ENCODE measurements at places on chromosomes 6 and 20.

GRCh38 chr6:118387921-118388701 is 160.0 kb upstream of the PLN start:
- no peak for DNase-seq

DNA sequence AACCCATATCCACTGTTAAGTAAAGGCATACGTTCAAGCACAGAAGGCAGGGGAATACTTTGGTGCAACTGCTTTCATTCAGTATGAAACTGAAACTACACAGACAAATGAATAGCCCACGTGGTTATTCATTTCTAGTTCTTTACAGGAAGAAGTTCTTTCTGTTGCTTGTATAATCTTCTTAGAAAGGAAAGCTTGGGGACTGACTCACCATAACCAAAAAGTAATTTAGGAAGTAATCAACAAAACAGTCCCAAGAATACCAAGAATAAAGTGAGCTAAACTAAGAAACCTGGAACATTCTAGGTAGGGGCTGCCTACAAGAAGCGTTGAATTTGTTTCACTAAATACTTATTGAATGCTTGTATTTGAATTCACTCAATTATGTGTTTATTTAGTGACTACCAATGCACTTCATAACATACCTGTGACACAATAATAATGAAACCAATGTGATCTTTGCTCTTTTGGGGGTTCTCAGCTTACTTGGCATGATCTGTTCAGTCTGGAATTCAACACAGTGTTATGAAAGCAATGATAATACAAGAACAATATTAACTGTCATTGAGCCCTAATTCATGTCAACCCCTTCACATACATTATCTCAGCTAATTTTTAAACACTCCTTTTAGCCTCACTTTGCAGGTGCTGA is 25.1 kb upstream of the KIAA0408 start:
- DNase-seq: no peak

GRCh38 chr20:52003415-52003814 is 188.2 kb downstream of the ZFP64 start:
- no peak for DNase-seq

DNA sequence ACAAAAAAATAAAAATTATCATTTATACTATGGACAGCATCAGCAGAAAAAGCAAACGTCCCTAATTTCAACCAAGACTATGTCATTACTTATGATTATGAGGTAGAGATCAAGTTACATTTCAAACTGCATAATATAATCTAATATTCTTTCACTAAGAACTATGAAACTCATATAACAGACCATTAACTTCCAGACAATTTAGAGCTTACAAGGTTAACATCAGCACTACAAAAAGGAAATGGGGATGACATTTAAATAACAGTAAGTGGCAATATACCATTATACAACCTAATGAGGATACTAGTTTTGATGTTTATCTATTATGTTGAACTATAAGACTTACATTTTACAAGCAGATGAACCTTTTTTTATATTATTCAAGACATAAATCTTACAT is 261.0 kb upstream of the THEMIS start:
- DNase-seq: no peak

- DNase-seq: peak; percentile 32
Measured at GRCh38 chr6:41546475-41546865, 289 bp downstream of the FOXP4 start.

GRCh38 chr6:161951126-161951525 is 677.3 kb upstream of the AGPAT4 start:
- no peak for DNase-seq

DNA sequence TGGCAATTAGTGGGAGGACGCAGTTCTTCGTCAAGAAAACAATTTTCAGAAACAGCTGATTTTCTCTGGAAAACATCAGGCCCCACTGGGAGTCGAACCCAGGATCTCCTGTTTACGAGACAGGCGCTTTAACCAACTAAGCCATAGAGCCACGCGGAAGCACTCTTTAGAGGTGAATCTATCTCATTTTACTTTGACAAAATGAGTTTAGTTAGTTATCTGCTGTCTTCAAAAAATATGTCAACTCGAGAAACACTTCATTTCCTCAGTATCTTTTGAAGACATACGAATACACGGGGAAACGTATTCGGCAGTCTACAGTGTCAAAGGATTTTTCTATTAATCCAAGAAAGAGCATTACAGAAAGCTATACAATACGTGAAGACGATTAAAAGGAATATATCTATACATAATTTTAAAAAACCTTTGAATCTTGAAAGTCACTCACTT is 26.7 kb downstream of the GPX6 start:
- no peak for DNase-seq

- no peak for DNase-seq
Measured at GRCh38 chr6:159110013-159110412, 59.2 kb upstream of the FNDC1 start.

GRCh38 chr6:9830808-9831207 is 584.1 kb downstream of the TFAP2A start:
- no peak for DNase-seq

DNA sequence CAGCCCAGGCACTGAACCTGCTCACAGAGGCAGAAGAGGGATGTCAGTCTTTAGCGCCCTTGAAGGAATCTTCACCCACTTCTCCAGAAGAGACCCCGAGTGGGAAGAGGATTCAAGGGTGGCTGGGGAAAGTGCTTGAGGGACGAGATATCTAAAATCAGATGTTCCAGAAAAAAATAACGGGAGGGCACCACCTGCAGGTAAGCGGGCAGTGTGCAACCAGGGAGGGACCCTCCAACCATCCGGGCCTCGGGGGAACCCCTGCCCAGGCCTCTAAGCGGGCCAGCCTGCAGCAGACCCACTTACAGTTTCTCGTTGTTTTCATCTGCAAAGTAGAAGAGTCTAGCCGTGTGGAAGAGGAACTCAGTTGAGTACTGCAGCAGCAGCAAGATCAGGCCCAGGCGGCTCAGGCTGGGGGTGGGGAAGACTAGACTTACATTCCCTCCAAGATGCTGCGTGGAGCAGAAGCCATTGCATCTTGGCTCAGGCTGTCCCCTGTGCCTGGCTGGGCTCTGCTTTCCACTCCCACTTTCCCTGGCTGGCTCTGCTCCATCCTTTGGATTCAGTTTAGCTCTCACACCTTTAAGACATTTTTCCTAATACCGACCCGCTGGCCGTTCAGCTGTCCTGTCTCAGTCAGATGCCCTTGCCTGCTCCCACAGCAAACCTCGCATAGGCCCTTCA is 71.0 kb downstream of the TRAM2 start:
- no peak for DNase-seq

DNA sequence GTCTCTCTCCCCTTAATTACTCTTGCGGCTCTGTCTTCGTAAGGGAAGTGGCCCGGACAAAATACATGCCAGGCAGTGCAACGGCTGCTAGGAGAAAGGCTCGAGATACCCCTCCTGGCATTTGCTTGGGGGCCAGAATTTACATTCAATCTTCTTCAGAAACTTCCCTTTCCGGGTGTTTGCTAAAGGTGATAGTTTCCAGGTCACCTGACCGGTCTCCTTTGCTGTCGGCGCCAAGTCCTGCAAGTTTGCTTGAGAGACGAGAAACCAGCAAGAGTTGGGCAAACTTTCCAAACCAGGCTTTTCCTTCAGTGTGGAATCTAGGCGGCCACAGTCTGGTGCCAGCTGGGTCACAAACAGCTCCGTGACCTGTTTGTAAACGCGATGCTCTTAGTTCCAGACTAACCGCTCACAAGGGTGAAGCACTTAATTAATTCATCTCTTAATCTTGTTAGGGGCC is 563 bp upstream of the SRSF3 start:
- DNase-seq: peak; percentile 45

GRCh38 chr6:52992980-52993920 is 1.8 kb downstream of the GSTA4 start:
- no peak for DNase-seq

GRCh38 chr6:149094934-149095351 is 222.6 kb upstream of the TAB2 start:
- DNase-seq: no peak

GRCh38 chr20:21505810-21506530 is 7.9 kb downstream of the NKX2-2 start:
- DNase-seq: no peak

DNA sequence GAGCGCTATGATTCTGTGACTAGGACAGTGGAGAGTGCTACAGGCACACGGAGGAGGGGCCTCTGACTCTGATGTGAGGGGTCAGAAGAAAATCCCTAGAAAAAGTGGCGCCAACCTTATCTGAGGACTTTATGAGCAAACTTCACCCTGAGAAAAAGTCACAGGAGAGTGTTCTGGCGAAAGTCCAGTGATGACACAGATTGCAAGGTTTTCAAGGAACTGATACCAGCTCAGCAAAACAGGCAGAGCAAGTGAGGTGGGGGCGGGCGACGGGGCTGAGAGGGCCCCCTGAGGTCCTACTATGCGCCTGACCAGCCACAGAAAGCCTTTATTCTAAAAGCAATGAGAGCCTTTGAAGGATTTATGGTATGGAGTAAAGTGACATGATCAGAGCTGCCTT is 73.3 kb downstream of the SLC22A23 start:
- no peak for DNase-seq

DNA sequence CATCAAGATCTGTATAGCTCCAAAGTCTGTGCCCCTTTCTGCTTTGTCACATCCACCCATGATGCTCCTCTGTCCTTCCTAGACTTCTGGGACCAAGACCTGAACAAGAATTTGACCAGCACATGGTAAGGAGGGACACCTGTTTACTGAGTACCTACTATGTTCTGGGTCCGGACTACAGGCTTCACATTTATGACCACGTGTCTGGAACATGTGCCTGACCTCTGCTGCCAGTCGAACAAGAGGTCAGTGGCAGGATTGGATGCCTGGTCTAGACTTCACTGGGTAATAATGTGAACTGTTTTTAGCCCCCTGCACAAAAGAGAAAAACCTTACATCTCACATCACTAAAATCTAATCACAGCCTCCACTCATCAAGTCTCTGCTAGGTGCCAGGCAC is 7.3 kb upstream of the PDYN start:
- DNase-seq: no peak

DNA sequence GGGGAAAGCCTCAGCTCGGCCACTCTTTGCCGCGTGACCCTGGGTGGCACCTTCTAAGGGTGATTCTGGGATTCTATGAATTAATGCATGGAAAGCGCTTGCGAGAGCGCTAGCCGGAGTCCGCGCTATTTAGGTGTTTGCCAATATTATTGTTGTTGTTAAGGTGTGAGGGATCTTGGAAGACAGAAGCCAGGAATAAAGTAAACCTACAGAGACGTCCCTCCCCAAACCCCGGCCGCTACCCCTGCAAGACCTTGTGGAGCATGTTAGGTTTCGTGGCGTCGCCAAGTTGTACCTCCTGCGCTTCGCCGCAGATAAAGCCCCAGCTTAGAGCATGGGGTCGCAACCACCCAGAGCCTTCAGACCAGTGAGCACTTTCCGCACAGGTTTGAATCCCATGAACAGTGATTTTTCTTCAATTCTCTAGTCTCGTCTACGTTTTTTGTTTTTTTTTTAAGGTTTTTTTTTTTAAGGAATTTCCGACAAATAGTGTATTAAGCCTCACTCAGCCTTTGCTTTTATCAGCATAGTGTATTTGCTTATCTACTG is 16.9 kb upstream of the ZSCAN9 start:
- no peak for DNase-seq

- DNase-seq: no peak
Measured at GRCh38 chr6:47402081-47402480, 75.5 kb upstream of the CD2AP start.

DNA sequence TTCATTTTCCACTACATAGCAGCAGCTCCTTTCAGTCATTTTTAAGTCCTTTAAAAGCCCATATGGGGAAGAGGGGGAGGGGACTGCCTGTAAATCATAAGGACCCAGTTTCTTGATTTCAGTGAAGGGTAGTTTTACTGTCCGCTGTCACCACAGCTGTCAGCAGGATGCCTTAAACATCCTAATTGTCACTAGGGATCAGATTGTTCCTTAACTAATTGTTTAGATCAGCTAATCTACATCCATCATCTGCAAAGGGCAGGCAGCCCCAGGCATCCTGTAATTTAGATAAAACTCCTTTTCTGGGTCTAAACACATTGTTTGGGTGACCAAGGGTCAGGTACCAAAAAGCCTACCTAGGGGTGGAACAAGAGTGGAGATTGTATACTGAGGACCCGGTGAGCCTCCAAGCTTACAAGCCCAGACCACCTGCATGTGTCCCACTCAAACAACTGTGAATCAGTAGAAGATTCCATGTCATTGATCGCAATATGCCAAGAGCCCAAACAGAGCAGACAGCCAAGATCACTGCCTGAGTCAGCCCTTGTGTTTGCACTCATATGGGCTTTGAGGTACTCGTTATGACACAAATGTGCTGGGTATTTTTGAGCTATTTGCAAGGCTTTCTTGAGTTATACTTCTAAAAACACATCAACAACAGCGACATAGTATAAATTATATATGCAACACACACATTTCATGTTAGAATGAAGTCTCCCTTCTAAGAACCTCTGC is 198.7 kb upstream of the CEP162 start:
- no peak for DNase-seq

DNA sequence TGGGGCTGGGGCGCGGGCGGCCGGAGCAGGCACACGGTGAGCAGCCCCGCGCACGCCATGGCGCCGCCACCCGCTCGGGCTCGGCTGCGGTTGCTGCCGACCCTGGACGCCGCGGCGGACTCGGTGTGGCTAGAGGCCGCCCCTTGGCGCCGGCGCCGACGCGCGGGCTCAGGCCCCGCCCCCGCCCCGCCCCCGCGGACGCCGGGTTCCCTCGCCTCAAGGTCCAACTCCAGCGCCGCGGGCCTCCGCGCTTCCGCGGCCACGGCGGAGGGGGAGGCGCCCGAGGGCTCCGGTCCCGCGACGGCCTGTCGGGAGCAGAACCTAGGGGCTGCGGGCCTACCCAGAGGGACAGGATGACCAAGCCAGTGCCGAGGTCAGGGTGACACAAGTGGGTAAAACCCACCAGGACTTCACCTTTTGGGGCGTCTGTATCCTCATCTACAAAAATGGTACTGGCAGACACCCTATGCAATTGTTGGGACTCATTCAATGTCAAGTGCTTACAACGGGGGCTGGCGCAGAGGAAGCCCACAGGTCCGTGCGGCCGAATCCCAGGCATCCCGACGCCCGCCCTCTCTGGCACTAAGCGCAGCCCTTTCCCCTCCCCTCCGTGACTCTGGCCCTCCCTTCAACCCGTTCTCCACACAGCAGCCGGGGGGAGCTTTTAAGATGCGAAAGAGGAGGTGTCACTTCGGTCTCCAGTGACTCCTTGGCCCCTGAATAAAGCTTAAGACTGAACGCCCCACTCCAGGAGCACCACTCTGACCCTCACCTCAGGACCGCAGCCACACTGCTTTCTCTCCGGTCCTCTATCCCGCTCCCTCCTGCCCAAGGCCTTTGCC is at the start of gene NECAB3:
Gene NECAB3 (minus strand): TSS at position 135 of the 842 bp plus-strand sequence. CDS start 76 bp downstream, at position 59.
- peak; percentile 70 for DNase-seq
